Uterus (tissue), 4 donors: ENCODE measurements at places on chromosomes 3 and 15.

GRCh38 chr3:156728267-156728985 lies 54.0 kb downstream of the TIPARP start:
- H3K4me1 ChIP-seq, result no peaks in the 10 kb centered on the region
- no peak for DNase-seq
- no peak overlapping the region for H3K27ac ChIP-seq

GRCh38 chr3:183099838-183100204 lies 525 bp upstream of the MCCC1 start:
- no peaks in the 10 kb centered on the region for H3K4me1 ChIP-seq
- DNase-seq, result no peak
- H3K27me3 ChIP-seq, result no peaks in the 10 kb centered on the region
- H3K36me3 ChIP-seq, result no peaks in the 10 kb centered on the region
- peak overlapping the region; percentile 85 for H3K27ac ChIP-seq
- peak overlapping the region; percentile 69 for H3K4me3 ChIP-seq

GRCh38 chr3:135871311-135871710 lies 94.2 kb upstream of the PPP2R3A start:
- no peaks in the 10 kb centered on the region for H3K4me1 ChIP-seq
- no peak overlapping the region for H3K4me3 ChIP-seq
- H3K36me3 ChIP-seq, result no peaks in the 10 kb centered on the region
- H3K27ac ChIP-seq, result no peak overlapping the region
- no peaks in the 10 kb centered on the region for H3K27me3 ChIP-seq

DNA sequence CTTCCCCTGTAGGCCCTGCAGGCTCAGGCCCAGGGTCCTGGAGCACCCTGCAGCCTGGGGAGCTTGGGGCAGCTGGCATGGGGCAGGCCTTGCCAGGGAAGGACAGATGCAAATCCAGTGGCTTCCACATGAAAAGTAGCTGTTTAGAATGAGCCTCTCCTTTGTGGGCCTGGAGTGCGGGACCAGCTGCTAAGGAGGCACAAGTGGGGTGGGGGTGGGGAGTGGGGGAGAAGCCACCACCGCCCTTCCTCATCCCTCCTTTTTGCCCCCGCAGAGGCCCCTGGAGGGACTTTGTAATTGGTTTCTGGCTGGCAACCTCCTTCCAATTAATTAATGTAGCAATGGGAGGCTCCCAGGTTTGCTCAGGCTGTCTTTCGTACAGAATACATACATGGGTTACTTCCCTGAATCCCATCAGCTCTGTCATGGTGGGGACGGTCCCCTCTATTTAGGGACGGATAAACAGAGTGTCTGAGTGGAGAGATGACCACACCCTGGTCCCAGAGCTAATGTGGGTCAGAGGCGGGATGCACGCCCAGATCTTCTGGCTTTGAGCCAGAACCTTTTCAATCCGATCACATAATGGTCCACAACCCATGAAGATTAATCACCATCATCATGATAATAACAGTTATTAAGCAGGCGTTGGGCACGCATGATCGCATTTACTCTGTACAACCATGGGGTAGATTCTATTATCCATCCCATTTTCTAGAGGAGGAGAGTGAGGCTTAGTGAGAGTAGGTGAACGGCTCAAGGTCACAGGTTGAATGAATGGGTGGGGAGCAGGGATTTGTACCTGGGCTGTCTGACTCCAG lies 6.2 kb downstream of the CORO2B start:
- no peaks in the 10 kb centered on the region for H3K36me3 ChIP-seq
- DNase-seq, result no peak
- H3K4me3 ChIP-seq, result no peak overlapping the region
- H3K27ac ChIP-seq, result peak overlapping the region; percentile 90

DNA sequence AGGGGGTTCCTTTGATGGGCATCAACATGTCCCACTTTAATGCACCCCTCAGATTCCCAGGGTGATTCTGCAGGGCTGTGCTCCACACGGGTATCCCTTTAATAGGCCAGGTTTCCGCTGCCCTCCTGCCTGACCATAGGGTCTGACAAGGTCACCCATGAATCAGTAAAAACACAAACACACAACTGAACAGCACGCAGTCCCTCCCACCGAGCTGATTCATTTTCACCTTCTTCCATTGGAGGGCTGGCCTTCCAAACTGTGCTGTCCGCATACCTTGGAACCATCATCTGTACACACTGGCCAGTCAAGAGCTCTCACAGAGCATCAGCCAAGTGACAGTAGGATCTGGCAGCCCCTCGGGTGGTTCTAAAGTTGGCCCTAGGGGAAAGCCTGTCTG lies 93.7 kb downstream of the FBLN2 start:
- H3K27ac ChIP-seq, result no peak overlapping the region
- no peak overlapping the region for H3K4me3 ChIP-seq
- H3K4me1 ChIP-seq, result peaks cover 5% of the 10 kb centered on the region
- no peaks in the 10 kb centered on the region for H3K36me3 ChIP-seq
- no peak for DNase-seq

DNA sequence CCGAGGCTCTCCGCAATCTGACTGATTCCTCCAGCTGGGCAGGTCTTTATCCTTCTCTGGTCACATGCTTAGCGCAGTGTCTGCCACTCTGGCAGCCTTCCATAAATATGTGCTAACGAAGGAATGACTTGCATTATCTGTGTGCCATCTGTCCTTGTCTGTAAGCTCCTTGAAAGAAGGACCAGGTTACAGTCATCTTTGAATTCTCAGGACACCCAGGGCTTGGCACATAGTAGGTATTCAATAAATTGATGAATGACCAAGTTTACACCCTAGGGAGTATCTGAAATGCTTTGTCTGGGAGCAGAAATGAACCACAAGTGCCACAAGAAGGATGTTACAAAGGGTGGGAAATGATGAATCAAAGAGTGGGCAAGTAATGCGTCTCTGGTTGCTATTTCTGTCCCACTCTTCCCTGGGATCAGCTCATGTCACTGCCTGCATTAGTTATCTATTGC lies 16.5 kb upstream of the FAM3D start:
- no peak for DNase-seq
- no peak overlapping the region for H3K27ac ChIP-seq
- no peaks in the 10 kb centered on the region for H3K27me3 ChIP-seq
- no peak overlapping the region for H3K4me3 ChIP-seq
- no peaks in the 10 kb centered on the region for H3K4me1 ChIP-seq
- H3K36me3 ChIP-seq, result no peaks in the 10 kb centered on the region

DNA sequence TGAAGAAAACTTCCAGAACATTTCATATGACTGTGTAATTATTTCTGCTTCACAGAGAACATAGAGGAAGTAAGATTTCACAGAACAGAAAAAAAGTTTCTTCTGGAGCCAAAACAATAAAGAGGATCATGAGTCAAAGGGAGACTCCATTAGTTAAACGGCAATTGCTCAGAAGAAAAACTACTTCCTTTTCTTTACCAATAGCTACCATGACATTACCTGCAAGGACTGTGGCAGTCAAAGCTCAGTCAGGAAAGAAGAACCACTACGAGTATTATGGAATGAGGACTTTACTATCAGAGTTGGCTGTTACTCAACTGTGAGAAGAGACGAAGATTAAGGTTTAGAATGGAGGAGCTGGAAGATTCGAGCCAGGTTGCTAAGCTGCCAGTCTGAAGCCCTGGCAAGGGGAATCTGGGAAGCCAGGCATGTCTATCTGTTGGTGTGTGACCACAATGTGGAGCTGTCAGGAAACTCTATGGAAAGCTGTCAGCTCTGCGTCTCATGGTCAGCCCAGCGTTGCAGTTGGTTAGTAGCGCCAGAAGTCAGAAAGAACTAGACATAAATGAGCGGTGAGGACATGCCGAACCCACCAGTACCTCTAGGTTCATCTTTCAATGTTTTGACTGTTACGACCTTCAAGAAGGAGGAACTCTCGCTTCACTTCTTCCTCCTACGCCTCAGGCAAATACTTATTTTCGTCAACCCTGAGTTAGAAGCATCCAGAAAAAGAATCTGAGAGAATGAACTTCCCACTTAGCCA lies 604.3 kb downstream of the FGF12 start:
- no peak overlapping the region for H3K27ac ChIP-seq
- no peaks in the 10 kb centered on the region for H3K36me3 ChIP-seq
- no peaks in the 10 kb centered on the region for H3K27me3 ChIP-seq
- no peaks in the 10 kb centered on the region for H3K4me1 ChIP-seq

GRCh38 chr3:8597219-8597853 lies 47.3 kb downstream of the SSUH2 start:
- no peak overlapping the region for H3K27ac ChIP-seq
- H3K36me3 ChIP-seq, result no peaks in the 10 kb centered on the region
- no peak for DNase-seq
- H3K4me3 ChIP-seq, result no peak overlapping the region
- H3K27me3 ChIP-seq, result no peaks in the 10 kb centered on the region
- H3K4me1 ChIP-seq, result no peaks in the 10 kb centered on the region

GRCh38 chr3:127365163-127365798 lies 77.4 kb upstream of the PRR20G start:
- no peaks in the 10 kb centered on the region for H3K27me3 ChIP-seq
- H3K27ac ChIP-seq, result no peak overlapping the region
- no peaks in the 10 kb centered on the region for H3K4me1 ChIP-seq
- no peaks in the 10 kb centered on the region for H3K36me3 ChIP-seq
- H3K4me3 ChIP-seq, result no peak overlapping the region

DNA sequence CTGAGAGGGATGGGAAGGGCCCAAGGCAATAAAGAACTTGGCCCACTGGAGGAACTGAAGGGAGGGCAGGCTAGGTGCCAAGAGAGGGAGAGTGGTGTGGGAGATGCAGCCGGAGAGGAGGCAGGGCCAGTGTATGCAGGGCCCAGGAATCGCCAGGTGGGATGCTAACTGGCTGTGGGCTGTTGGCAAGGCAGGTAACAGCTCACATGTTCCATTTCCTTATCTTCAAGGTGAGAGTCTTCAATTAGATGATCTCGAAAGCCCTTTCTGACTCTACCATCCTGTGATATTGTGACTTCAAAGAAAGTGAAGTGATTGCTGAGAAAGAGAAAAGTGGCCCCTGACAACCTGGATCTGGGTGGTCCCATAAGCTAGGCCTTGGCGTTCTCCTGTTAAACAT lies 49.0 kb downstream of the CASR start:
- H3K36me3 ChIP-seq, result no peaks in the 10 kb centered on the region
- no peak overlapping the region for H3K27ac ChIP-seq
- no peaks in the 10 kb centered on the region for H3K4me1 ChIP-seq
- H3K27me3 ChIP-seq, result no peaks in the 10 kb centered on the region
- no peak overlapping the region for H3K4me3 ChIP-seq
- DNase-seq, result no peak

- no peak overlapping the region for H3K27ac ChIP-seq
- H3K36me3 ChIP-seq, result no peaks in the 10 kb centered on the region
- H3K4me3 ChIP-seq, result no peak overlapping the region
- DNase-seq, result no peak
- H3K27me3 ChIP-seq, result no peaks in the 10 kb centered on the region
Observed at GRCh38 chr3:73273341-73273740, 211.9 kb downstream of the EBLN2 start.

DNA sequence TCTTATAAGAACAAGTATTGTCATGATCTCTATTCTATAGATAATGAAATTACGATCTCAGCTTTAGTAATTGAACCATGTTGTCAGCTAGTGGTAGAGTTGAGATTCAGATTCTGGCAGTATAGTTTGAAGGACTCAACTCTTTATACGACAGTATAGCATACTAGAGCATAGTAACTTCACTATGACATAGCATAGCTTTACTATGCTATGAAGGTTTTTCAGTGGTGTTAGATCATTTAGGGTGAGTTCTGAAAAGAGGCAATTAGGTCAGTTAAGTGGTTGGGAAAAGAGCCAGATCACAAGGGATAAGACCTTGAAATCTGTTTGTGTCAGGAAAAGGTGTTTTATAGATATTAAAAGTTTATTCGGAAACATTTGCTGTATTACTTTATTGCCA lies 8.1 kb downstream of the STX19 start:
- no peak overlapping the region for H3K4me3 ChIP-seq
- H3K4me1 ChIP-seq, result no peaks in the 10 kb centered on the region
- no peaks in the 10 kb centered on the region for H3K36me3 ChIP-seq
- H3K27me3 ChIP-seq, result no peaks in the 10 kb centered on the region

GRCh38 chr3:34141841-34142337 lies 343.5 kb downstream of the PDCD6IP start:
- H3K27me3 ChIP-seq, result no peaks in the 10 kb centered on the region
- no peak overlapping the region for H3K27ac ChIP-seq
- no peak for DNase-seq
- no peaks in the 10 kb centered on the region for H3K36me3 ChIP-seq
- H3K4me3 ChIP-seq, result no peak overlapping the region
- no peaks in the 10 kb centered on the region for H3K4me1 ChIP-seq

- no peak overlapping the region for H3K27ac ChIP-seq
- H3K4me1 ChIP-seq, result no peaks in the 10 kb centered on the region
- H3K4me3 ChIP-seq, result no peak overlapping the region
- no peak for DNase-seq
Observed at GRCh38 chr15:55552926-55553325, 35.2 kb downstream of the PYGO1 start.

DNA sequence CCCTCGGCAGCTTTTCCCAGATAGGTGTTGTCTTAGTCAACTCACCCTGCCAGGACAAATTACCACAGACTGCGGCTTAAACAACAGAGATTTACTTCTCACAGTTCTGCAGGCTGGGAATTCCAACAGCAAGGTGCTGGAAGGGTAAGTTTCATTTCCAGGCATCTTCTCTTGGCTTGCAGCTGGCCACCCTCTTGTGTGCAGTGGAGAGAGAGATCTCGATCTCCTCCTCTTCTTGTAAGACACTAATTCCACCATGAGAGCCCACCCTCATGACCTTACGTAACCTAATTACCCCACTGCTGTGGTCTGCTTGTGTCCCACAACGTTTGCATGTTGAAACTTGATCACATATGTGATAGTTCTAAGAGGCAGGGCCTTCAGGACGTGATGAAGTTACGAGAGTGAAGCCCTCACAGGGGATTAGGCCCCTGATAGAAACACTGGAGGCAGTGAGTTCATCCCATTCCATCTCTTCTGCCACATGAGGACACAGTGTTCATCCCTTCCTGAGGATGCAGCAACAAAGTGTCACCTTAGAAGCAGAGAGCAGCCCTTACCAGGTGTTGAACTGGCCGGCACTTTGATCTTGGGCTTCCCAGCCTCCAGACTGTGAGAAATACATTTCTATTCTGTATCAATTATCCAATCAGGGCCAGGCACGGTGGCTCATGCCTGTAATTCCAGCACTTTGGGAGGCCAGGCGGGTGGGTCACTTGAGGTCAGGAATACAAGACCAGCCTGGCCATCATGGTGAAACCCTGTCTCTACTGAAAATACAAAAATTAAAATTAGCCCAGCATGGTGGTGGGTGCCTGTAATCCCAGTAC lies 247.7 kb downstream of the PLCL2 start:
- H3K27ac ChIP-seq, result no peak overlapping the region
- H3K4me3 ChIP-seq, result no peak overlapping the region
- DNase-seq, result no peak
- H3K36me3 ChIP-seq, result no peaks in the 10 kb centered on the region
- H3K4me1 ChIP-seq, result no peaks in the 10 kb centered on the region
- H3K27me3 ChIP-seq, result no peaks in the 10 kb centered on the region

DNA sequence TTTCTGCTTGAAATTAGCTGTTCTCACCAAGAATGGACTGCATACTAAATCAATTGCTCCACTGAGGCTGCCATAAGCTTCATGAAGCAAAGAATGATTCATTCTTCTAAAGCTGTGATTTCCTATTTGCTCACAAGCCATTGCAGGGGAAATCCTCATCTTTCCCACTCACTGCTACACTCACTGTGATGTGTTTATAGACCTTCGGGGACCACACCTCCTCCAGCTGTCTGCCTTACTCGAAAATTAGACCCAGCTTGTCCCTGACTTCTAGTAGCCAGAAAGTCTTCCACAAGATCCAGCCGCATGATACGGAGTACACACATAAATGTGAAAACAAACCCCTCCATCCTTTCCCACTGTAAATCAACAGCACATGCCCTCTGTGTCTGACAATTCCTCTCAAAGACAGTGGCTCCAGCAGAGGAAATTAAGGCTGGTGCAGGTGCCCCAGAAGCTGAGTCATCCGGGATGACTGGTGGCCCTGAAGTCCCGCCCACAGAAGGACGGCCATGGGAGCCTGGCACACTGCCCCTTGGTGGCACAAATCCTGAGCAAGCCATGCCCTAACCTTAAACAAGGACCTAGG lies 172.0 kb downstream of the STT3B start:
- H3K27me3 ChIP-seq, result no peaks in the 10 kb centered on the region
- no peak overlapping the region for H3K4me3 ChIP-seq
- DNase-seq, result no peak
- H3K36me3 ChIP-seq, result no peaks in the 10 kb centered on the region
